ENCODE measurements at places on chromosomes 3 and 15. TPM values are rescaled to one million over a fixed set of nuclear protein-coding genes. Genes with fewer than 3 reads are reported as not detected.

Gene MYO9A
- total RNA-seq = 34.7 TPM

Gene ANKRD34C
- not detected for total RNA-seq

Gene TF
- 0.33 TPM for total RNA-seq

Gene MLF1
- 11.8 TPM for total RNA-seq

Gene AADACL2
- total RNA-seq = under 0.01 TPM

Gene GOLGA6D
- not detected for total RNA-seq

All from fibroblast of lung (primary cell).